ENCODE measurements at places on chromosomes 11 and 22. TPM values are rescaled to one million over a fixed set of nuclear protein-coding genes. Genes with fewer than 3 reads are reported as not detected.

- DNase-seq = no peak
Measured at GRCh38 chr11:87879118-87879517, 296.1 kb downstream of the RAB38 start.

IL18BP gene
- 5.0 TPM for polyA plus RNA-seq

MYRF gene
- polyA plus RNA-seq = 1.8 TPM

HEPN1 gene
- polyA plus RNA-seq = not detected

MRGPRE gene
- not detected for polyA plus RNA-seq

- peak; percentile 29 for DNase-seq
Measured at GRCh38 chr11:105862736-105863367, 159.2 kb downstream of the MSANTD4 start.

- DNase-seq = no peak
Measured at GRCh38 chr22:19520566-19521305, 3.5 kb downstream of the CLDN5 start.

DNA sequence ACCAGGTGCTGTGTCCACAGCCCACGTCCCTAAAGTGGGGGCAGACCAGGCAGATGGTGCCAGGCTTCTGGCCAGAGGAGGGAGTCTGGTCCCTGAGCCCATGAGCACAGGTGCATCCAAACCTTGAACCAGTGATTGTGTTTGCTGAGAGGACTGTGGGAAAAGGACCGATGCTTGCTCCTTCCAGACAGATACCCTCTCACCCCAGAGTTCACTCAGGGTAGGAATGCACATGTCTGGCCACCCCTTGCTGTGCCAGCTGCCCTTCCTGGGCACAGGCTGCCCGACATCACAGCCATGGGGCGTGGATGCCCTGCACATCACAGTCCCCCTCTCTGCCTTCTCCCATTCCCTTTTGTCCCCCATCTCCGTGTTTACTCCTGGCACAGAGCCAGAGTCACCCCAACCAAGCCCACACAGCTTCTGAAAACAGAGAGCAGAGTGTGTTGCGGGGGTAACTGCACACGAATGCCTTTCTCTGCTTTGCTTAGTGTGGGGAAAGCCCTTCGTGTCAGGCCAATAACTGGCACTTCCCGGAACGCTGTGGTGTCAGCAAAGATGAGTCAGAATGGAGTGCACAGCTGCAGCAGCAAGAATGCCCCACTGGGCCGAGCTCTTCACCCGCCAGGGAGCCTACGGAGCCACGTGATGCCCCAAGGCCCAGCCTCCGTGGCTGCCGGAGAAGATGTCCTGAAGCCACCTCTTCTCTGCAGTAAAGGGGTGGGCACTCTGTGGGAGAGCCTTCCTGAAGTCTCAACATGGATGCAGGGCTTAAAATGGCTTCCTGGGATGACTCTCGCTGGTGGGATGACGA lies 7.6 kb downstream of the CARS1 start:
- peak; percentile 39 for DNase-seq

TRIM34 gene
- polyA plus RNA-seq = 4.6 TPM

IGF2 gene
- polyA plus RNA-seq = not detected

DNA sequence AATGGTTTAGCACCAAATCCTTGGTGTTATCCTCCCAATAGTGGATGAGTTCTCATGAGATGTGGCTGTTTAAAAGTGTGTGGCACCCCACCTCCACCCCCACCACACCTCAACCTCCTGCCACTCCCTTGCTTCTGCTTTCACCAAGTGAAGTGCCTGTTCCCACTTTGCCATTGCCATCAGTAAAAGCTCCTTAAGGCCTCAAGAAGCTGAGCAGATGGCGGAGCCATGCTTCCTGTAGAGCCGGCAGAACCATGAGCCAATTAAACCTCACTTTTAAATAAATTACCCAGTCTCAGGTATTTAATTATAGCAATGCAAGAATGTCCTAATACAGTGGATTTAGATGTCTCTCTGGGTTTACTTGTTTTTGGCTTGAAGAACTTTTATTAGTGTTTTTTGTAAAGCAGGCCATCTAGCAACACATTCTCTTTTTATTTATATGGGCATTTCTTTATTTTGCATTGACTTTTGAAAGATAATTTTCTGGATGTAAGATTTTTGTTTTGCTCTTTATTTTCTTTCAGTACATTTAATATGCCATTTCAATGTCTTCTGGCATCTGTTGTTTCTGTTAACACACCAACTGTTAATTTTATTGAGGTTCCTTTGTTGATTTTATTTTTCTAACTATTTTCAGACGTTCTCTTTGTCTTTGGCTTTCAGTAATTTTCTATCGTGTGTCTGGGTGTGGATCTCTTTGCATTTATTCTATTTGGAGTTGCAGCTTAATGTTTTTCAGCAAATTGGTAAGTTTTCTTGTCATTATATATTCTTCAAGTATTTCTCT lies 724.5 kb upstream of the CNTN5 start:
- no peak for DNase-seq

HEPHL1 gene
- not detected for polyA plus RNA-seq

OSBP2 gene
- polyA plus RNA-seq = 2.6 TPM

DNA sequence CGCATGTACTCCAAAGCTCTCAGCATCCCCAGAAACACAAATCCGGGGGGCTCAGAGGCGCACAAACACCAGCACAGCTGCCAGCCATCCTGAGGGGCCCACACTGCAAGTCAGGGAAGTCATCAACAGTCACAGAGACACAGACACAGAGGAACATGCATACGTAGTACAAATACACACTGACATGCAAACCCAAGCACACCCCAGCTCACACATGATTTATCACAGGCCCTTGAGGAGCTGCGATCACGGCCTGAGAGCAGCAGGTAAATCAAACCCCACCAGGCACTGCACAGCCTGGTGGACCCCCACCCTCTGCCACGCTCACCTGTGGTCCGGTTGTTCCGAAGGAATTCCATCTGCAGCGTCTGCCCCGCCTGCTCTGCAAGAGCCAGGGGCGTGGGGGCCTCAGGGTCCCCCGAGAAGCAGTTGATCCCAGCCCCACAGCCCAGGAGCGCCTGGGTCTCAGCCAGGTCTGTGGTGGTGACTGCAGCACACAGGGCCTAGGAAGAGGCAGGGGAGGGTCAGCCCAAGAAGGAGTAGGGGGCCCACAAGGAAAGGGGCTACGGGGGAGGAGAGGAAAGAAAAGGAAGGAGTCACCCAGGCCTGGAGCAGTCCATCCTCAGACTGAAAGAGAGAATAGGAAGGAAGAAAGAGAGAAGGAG lies 28.5 kb upstream of the PDE2A start:
- DNase-seq = no peak

CDC42EP1 gene
- 24.9 TPM for polyA plus RNA-seq

POTEH gene
- 1.3 TPM for polyA plus RNA-seq

GRCh38 chr11:87081358-87081757 lies 43.6 kb downstream of the TMEM135 start:
- DNase-seq = no peak

DNA sequence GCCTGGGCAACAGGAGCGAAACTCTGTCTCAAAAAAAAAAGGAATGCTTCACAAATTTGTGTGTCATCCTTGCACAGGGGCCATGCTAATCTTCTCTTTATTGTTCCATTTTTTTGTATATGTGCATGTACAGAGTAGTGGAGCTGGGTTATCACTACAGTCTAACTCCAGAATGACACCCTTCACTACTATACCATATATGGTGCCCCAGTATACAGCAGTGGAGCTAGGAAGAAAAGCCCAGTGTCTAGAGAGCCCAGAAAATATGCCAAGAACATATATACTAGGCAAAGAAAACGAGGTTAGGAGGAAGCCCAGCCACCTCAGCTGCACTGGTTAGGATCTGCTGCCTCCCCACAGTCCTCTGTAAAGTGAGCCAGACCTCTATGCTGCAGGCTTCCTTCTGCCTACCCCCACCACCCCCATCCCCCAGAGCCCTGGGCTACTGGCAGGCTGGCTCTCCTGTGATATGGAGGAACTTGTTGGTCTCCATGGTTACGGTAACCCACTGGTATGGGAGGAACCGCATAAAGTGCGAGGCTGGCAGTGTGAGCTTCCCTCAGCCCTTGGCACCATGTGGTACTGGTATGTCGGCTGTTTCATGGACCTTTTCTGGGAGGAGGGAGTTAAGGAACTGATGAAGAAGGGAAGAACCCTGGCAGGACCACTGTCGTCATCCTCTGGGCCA lies 34.3 kb downstream of the RCOR2 start:
- peak; percentile 79 for DNase-seq

DNA sequence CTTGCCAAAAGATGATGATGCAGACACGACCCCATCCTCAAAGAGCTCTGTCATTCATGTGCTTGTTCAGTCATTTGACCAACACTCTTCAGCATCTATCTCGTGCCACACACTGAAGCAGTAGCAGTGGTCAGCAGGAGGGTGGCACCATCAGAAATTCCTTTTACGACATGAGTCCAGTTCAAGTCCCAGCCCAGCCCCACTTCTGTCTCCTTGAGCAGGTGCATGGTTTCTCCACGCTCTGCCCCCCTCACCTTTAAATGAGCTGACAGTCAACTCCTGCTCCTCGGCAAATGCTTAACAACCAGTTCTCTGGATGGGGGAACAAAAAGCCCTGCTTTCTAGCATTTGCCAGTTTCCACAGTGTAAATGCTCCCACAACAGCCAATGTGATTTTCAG lies 60.9 kb downstream of the SYN3 start:
- DNase-seq = no peak

- DNase-seq = peak; percentile 63
Measured at GRCh38 chr11:134417871-134418840, 6.1 kb upstream of the B3GAT1 start.

ALKBH8 gene
- 3.5 TPM for polyA plus RNA-seq

DNA sequence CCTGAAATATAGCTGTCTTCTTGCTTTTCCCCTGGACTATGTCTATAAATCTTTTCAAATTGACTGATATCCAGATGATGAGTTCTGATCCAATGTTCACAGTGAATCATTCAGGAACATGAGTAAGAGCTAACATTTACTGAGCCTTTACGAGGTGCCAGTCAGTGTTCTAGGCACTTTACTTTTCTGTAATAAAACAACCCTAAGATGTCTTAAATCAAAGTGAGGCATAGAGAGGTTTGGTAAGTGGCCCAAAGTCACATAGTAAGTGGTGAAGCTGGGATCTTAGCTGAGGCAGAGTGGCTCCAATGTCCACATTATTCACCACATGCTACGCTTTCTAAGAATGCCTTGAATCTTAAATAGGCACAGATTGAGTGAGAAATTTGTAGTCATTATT lies 79.9 kb upstream of the OR4C15 start:
- no peak for DNase-seq

FOLR2 gene
- polyA plus RNA-seq = not detected

GRCh38 chr11:108618529-108618928 lies 25.0 kb upstream of the EXPH5 start:
- DNase-seq = peak; percentile 37

- peak; percentile 25 for DNase-seq
Measured at GRCh38 chr11:48019217-48019584, 38.8 kb downstream of the PTPRJ start.

OR51E1 gene
- not detected for polyA plus RNA-seq

- no peak for DNase-seq
Measured at GRCh38 chr22:38139901-38140300, 29.4 kb upstream of the BAIAP2L2 start.

GRCh38 chr22:41557401-41558240 lies 3.2 kb upstream of the CSDC2 start:
- DNase-seq = no peak

- DNase-seq = no peak
Measured at GRCh38 chr11:124415356-124415923, 9.2 kb downstream of the OR8B4 start.

MYO18B gene
- polyA plus RNA-seq = 0.05 TPM

ABTB2 gene
- 4.9 TPM for polyA plus RNA-seq
